ENCODE measurements at places on chromosomes 5 and 9.

GRCh38 chr9:35689542-35690293 lies at the start of gene TPM2:
Gene TPM2 (minus strand): TSS chr9:35689925. CDS start chr9:35689817, 108 bp downstream.
- DNase-seq, result no peak

GRCh38 chr5:150515446-150515845 lies 7.5 kb downstream of the NDST1 start:
- DNase-seq, result no peak

DNA sequence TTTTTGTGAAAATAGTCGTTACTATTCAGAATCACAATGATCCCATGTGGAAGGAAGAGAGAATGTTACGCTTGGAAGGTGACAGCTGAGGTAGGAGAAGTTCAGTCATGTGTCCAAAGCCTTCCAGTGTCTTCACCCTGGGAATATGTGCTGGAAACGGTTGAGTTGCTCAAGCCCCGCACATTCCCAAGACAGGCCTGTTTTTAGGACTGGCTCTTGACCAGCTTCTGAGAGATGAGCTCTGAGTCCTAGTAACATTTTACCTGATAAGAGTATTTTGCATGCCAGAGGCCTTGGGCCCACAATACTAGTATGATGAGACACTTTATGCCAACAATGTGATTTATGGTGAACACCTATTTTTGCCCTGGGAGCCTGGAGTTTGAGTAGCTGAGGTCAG lies 101.7 kb downstream of the LMNB1 start:
- DNase-seq, result no peak

GRCh38 chr9:4642351-4642750 lies 19.7 kb upstream of the PLPP6 start:
- no peak for DNase-seq

- DNase-seq, result no peak
Observed at GRCh38 chr5:137035480-137035878, 463.6 kb downstream of the SPOCK1 start.

GRCh38 chr9:125202846-125203618 lies 2.7 kb downstream of the RABEPK start:
- DNase-seq, result peak; percentile 3

DNA sequence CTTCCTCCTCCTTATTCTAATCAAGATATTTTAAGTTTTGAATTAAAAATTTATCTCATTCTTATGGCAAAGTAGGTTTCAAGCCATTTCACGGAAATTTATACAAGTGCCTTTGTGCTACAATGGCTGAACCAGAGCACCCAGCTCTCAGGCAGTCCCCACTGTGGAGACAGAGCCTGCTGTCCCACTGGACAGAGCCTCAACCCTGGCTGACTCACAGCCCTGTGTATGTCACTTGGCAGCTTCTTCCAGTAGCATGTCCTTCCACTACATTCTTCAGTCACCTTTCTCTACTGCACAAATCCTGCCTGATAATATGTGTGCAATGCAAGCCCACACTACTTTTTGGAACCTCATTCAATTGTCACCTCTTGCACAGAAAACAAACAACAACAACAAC lies 253.1 kb downstream of the PDE4D start:
- no peak for DNase-seq

DNA sequence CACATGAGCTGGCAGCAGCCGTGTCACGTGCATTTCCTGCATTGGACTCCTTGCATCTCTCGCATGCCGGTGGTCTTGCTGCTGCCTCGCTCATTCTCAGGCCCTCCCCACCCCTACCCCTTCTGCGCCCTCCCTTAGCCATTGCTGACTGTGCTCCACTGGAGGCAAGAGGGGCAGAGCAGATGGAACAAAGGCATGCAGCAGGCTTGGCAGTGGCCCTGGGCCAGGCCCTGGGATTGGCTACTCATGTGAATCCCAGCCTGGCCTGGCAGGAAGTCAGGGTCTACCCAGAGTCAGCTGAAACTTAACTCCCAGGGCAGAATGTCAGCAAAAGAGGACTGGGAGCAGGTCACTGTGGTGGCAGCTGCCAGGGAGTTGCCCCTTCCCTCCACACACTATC lies 62.3 kb downstream of the TSTD2 start:
- no peak for DNase-seq

- DNase-seq, result no peak
Observed at GRCh38 chr9:129177443-129177790, 644 bp downstream of the IER5L start.

DNA sequence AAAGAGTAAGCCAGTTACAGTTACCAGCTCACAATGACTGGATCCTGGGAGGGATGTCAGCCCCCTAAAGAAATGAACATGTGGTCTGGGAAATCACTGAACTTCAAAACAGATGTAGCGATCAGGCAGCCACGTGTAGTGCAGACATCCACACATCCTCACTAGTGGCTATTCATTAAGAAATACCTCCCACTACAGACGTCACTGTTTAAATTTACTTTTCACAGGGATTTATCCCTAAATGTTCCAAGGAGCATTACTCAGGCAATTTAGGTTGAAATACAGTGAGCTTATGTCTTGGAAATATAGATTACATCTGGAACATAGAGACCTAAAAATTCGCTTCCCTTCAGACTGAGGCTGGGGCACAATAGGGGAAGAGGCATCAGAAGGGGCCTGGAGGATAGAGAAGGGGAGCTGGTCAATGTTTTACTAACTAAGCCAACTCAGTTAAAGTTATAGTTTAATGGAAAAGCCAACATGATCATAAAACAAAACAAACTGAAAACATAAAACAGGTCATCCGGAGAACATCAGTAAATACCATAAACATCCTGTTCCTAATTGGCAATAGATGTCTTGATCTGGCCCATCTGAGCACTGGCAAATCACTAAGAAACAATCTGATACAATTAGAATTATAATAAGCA lies 92.3 kb downstream of the FANCC start:
- DNase-seq, result no peak

DNA sequence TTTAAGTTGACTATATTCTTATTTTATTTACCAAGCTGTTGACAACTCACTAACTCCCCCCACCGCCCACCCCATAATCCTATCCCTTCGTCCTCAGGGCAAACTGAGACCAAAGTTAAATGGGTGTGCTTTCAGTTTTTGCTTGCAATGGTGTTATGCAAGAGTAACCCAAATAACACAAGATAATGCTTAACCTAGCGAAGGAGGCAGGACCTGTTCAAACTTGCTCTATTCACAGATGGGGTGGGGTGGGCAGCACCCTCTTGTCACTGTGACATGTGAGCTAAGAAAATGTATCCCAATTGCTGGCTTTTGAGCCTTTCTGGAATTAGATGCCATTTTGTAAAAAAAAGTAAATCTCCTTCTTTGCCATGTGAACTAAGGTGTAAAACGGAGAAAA lies 40.4 kb downstream of the GLIS3 start:
- no peak for DNase-seq

DNA sequence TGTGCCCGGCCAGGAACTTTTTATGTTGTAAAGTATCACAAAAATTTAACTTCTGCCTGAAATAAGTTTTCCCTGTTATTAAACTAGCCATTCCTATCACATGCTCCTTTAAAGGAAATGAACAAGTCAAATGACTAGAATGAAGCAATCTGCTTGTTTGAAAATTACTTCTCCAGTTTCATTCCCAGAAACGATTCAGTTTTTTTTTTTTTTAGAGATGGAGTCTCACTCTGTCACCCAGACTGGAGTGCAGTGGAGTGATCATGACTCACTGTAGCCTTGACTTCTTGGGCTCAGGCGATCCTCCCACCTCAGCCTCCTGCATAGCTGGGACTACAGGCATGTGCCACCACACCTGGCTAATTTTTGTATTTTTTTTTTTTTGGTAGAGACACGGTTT lies 13.3 kb upstream of the GNG10 start:
- DNase-seq, result no peak

- no peak for DNase-seq
Observed at GRCh38 chr5:355958-356357, 34.4 kb downstream of the AHRR start.

GRCh38 chr9:12972608-12973589 lies 198.1 kb downstream of the LURAP1L start:
- DNase-seq, result no peak

DNA sequence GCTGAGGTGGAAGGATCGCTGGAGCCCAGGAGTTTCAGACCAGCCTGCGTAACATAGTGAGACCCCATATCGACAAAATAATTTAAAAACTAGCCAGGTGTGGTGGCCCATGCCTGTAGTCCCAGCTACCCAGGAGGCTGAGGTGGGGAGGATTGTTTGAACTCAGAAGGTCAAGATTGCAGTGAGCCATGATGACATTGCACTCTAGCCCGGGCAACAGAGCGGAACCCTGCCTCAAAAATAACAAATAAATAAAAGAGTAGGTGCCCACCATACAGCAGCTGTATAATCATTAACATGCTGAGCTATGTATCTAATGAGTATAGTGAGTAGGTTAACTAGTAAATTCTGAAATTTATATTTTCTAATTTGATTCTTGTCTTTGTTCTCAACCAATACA lies 11.0 kb upstream of the ATP6V0E1 start:
- no peak for DNase-seq

GRCh38 chr9:129254566-129255287 lies 76.7 kb upstream of the IER5L start:
- no peak for DNase-seq

GRCh38 chr5:66354422-66354821 lies 210.3 kb downstream of the SREK1 start:
- DNase-seq, result no peak

DNA sequence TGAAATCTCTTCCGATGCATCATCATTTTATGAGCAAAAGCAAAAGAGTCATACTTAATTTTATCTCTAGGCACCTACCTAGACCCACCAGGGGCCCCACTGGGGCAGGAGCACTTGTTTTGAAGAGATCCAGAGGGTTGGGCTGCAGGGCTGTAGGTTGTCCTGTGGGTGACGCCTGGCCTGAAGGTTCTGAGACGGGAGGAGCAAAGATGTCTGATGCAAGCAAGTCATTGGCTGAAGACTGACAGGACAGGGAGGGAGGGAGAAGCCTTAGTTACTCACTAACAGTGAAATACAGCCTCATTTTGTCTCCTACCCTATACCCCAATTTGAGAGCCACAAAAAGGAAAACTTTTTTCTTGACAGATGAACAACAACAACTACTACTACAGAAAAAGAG lies 17.1 kb upstream of the C9 start:
- DNase-seq, result no peak

GRCh38 chr9:97507428-97507984 lies 6.0 kb downstream of the TMOD1 start:
- DNase-seq, result no peak

DNA sequence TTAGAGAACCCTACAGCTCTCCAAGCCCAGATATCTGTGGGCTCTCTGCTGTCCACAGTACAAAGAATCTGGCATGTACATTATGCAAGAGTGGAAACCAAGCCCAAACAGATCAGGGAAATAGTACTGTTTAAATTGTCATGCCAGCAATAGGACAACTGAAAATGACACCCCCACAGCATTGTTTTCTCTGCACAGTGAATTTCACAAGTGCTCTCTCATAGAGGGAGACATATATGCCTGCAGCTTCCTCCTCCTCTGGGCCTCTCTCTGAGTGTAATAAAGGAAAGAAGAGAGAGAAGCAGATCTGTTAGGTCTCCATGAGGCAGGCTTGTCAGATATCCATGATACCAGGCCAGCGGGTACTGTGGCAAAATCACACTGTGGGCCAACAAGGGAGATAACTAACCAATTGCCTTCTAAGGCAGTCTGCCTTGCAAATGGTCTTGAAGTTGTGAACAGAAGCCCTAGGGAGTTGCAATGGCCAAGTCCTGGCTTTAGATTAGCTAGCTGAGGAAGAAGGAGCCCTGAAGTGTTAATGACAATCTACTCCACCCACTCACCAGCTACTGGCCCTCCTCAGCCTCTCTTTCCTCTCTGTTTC lies 54.4 kb upstream of the JMY start:
- DNase-seq, result no peak

DNA sequence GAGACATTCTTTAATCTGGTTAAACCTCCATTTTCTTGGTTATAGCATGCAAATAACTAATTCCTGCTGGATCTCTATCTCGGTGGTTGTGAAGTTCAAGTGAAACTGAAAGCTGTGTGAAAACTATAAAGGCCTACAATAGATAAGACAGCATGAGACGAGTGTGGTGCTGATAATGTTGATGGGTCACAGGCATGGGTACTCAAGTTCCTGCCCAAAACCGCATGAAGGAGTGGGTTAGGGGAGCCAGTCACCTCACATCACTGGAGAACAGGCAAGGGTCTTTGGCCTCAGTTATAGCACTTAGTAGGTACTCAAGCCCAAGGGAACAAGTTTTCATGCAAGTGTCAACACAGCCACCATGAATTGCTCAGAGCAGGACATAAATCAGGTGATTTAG lies 16.7 kb downstream of the HMHB1 start:
- no peak for DNase-seq

DNA sequence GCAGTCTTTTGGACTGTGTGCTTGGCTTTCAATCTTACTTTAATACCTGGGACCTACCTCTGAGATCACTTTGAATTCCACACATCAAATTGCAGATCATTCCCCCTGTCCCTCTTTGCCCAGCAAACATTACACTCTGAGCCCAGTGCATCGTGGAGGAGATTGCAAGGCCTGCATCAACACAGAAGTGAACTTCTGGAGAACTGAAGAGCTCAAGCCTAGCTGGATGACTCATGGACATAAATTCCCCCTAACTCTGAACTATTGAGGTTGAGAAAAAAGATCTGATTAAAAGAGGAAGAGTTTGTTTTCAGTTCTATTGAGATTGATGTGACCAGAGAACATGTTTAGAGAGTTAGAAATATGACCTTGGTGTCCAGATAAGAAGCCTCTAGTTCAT lies 316.0 kb upstream of the DMAC1 start:
- no peak for DNase-seq

DNA sequence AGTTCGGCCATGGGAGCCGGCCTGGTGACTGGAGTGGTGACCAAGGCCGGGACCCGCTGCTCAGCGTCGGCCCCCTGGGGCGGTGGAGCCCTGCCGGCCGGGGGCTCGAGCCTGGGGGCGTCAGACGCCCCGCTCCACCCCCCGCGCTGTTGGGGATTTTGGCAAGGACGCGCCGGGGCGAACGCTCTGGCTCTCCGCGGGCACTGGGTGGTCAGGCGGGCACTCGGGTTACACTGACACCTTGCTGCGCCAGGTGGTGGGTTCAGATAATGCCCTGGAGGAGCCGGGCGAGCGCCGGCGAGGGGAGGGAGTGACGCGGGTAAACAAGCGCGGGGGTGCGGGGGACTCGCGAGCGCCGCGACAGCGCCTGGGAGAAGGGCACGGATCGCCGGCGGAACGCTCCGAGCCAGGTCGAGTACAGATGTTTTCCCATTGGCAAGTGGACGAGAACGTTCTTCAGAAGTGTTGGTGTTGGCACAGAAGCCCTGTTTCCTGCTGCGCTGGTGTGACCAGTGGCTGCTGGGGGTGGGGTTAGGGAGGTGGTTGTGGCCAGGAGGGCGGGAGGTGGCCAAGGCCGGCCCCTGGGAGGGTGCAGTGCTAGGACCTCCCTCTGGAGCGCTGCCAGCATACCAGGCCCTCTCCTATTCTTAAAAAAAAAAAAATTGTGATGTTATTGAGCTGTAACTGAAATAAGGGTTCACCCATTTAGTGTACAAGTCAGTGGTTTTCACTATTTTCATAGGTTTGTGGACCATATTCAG lies 773 bp downstream of the SQSTM1 start:
- peak; percentile 38 for DNase-seq

GRCh38 chr9:129183495-129184218 lies 5.6 kb upstream of the IER5L start:
- DNase-seq, result no peak

GRCh38 chr9:110064803-110065202 lies 143.2 kb downstream of the C9orf152 start:
- DNase-seq, result no peak

All from NCI-H1694 (cell line).